ENCODE measurements at places on chromosomes 2 and 18.

DNA sequence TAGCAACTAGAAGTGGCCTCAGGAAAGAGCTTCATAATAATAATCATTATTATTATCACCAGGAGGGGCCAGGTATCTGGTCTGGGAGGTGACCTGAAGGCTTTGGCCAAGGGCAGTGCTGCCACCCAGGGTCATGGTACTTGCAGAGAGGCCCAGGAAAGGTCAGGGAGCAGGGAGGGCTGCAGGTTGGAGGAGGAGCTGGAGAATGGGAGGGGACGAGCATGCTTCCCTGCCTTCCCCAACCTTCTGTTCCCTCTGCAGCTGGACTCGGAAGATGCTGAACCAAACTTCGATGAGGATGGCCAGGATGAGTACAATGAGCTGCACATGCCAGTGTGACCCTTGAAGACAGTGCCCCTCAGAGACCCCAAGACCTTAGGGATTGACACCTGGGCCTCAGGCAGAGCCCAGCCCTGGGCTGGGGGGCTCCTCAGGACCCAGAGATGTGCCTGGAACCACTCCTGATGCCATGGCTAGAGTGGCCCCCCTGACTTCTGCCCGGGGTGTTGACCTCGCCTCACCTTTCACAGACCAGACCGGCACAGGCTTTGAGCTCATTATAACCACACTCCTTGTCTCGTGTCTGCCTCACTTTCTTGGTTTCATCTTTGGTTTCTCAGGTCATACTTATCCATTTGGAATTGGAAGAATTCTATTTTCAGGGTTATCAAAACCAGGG lies 14.1 kb downstream of the SLC4A3 start:
- no peaks in the 10 kb centered on the region for H3K27me3 ChIP-seq
- H3K27ac ChIP-seq = no peak overlapping the region
- no peaks in the 10 kb centered on the region for H3K36me3 ChIP-seq
- H3K4me3 ChIP-seq = no peak overlapping the region
- H3K4me1 ChIP-seq = no peaks in the 10 kb centered on the region

DNA sequence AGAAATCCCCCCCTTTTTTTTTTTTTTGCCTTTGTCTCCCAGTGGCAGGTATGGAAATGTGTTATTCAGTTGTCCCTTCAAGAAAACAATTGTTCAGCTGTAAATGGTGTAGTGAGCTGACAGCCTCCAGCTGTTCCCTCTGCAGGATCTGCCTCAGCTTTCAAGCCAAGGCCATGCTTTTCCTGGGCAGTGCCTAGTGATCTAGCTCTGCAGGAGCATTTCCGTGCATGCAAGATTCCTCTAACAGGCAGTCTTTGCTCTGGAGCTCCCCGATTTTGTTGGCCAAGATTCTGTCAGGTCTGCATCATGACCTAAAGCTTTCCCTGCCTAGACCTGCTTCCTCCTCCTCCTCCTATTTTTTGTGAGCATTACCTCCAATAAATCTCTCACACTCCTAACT lies 300.7 kb upstream of the UBE2E3 start:
- no peak overlapping the region for H3K4me3 ChIP-seq
- no peaks in the 10 kb centered on the region for H3K27me3 ChIP-seq
- no peaks in the 10 kb centered on the region for H3K36me3 ChIP-seq
- no peaks in the 10 kb centered on the region for H3K4me1 ChIP-seq
- DNase-seq = no peak

- no peak overlapping the region for H3K4me3 ChIP-seq
- no peaks in the 10 kb centered on the region for H3K27me3 ChIP-seq
- H3K36me3 ChIP-seq = no peaks in the 10 kb centered on the region
- DNase-seq = no peak
Measured at GRCh38 chr2:149021761-149022160, 16.7 kb upstream of the LYPD6B start.

DNA sequence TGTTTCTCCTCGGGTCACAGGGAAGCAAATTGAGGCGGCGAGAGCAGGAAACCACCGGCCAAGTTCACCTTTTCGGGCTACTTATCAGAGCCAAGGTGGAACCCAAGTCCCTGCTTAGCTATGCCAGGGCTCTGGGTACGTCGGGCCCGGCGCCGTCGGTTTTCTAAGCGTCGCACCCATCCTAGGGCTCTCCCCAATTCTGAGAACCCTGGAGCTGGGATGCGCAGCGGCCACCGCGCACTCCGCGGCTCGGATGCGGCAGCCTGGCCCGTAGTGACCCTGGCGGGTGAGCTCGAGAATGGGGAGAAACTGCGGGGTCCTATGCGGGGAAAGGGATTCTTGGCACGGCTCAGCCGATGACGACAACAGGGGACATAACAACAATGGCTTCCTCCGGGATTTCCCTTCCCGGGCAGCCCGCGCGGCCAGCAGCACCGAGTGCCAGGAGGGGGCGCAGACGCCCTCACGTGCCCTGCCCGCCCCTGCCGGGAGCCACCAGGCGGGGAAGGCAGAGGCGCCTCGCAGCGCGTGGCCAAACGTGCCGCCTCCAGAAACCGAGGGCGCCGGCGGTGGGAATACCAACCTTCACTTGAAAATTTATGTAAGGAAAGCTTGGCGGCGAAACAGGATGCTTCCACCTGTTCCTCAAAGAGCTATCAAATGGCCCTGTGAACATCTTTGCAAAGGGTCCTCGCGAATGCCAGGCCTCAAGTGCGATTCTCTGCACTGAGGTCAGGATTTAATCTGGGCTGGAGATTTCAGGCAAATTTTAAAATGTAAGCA lies 2.1 kb upstream of the SLC30A3 start:
- H3K27ac ChIP-seq = no peak overlapping the region
- H3K4me1 ChIP-seq = peaks cover 37% of the 10 kb centered on the region
- no peaks in the 10 kb centered on the region for H3K36me3 ChIP-seq
- no peak overlapping the region for H3K4me3 ChIP-seq

DNA sequence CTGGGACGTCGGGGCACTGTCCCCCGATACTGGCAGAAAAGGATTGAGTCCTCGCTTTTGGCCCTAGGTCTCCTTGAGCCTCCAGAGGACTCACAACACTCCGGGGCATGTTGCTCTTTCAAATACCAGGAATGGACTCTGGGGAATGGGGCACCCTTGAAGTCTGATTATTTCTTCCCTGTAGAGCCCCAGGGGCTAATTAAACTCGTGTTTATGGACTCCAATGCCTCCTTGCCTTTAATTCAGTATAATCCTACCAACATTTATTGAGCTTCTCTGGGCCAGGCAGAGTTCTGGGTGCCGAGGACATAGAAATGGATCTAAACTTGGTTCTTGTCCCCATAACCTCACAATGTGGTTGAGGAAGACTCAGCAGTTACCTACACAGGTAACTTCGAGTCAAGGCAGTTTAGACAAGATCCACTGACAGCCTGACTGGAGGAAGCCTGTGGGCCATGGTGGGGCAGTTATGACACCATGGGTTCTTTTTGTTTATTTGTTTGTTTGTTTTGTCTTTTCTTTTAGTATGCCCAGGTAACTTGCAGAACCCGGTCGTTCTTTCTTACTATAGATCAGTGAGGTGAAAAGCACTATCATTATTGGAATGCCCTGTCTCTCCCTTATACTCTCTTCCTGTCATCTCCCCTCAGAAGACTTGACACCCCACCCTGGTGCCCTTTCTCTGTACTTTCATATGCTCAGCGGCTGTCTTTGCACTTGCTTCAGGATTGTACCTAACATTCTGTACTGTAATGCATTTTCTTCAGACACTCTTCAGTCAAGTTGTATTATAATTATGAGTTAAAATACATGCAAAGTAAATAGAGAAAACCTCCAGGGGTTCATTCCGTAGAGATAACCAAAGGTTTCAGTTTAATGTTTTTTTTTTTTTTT lies 3.2 kb downstream of the CFLAR start:
- peak overlapping the region; percentile 100 for H3K4me3 ChIP-seq
- H3K4me1 ChIP-seq = peaks cover 86% of the 10 kb centered on the region
- peak overlapping the region; percentile 93 for H3K27ac ChIP-seq
- H3K36me3 ChIP-seq = peaks cover 3% of the 10 kb centered on the region
- DNase-seq = peak; percentile 23

- peak; percentile 45 for DNase-seq
- no peaks in the 10 kb centered on the region for H3K36me3 ChIP-seq
- H3K27me3 ChIP-seq = no peaks in the 10 kb centered on the region
Measured at GRCh38 chr2:69645921-69646320, 2.4 kb upstream of the AAK1 start.

GRCh38 chr2:189519631-189520387 lies 60.8 kb downstream of the SLC40A1 start:
- H3K27me3 ChIP-seq = peaks cover 6% of the 10 kb centered on the region
- no peak overlapping the region for H3K4me3 ChIP-seq
- DNase-seq = no peak
- no peaks in the 10 kb centered on the region for H3K36me3 ChIP-seq

Measured in CD4-positive, CD25-positive, alpha-beta regulatory T cell (primary cell).